ENCODE measurements at places on chromosomes 3 and 15. TPM values are rescaled to one million over a fixed set of nuclear protein-coding genes. Genes with fewer than 3 reads are reported as not detected.
A peak's percentile ranks its signal among the peaks of the same experiment; 100 is the strongest.

- DNase-seq, result no peak
These were observed 83.4 kb downstream of the CCK start for GRCh38 chr3:42182555-42182954.

- no peak for DNase-seq
These were observed 217.9 kb downstream of the THSD4 start for GRCh38 chr15:71333136-71333700.

DNA sequence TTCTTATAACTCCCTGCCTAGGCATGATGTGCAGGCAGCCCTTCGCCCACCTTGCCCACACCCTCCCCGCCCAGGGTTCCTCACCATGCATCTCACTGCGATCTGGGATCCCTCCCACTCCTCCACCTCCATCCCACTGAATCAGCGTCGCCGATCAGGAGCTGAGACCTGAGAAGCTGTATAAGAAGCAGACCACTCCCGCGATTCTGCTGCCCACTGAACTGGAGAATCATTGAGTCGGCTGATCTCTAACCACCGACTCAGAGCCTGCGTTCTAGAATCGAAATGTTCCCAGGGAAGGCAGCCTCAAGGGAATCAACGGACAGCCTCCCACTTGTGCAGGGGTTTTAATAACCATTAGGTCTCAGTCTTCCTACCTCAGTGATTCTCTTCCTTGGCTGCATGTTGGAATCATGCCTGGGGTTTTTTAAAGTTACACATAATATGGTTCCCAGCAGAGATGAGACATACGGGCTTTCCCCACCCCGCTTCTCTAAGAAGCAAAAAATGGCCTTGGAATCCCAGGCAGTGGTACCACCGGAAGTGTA lies 60.2 kb downstream of the TMEM44 start:
- peak; percentile 66 for DNase-seq

DNA sequence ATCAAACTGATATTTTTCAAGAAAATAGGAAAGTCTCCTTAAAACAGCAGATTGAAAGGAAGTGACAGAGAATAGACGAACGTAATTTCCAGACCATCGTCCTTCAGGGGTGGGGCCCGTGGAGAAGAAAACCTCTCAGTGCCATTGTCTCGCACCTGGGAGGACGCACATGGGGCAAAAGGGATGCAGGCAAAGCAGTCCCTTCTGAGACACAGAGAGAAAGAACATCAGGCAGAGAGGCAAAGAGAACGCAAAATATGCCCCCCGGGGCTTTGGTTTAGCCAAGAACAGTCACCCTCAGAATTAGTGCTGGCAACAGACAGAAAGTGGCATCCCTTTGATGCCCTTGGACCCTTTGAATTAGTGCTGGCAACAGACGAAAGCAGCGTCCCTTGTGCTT lies 37.0 kb downstream of the MUC20 start:
- no peak for DNase-seq

- no peak for DNase-seq
These were observed 29.8 kb downstream of the NGRN start for GRCh38 chr15:90295270-90295648.

DNA sequence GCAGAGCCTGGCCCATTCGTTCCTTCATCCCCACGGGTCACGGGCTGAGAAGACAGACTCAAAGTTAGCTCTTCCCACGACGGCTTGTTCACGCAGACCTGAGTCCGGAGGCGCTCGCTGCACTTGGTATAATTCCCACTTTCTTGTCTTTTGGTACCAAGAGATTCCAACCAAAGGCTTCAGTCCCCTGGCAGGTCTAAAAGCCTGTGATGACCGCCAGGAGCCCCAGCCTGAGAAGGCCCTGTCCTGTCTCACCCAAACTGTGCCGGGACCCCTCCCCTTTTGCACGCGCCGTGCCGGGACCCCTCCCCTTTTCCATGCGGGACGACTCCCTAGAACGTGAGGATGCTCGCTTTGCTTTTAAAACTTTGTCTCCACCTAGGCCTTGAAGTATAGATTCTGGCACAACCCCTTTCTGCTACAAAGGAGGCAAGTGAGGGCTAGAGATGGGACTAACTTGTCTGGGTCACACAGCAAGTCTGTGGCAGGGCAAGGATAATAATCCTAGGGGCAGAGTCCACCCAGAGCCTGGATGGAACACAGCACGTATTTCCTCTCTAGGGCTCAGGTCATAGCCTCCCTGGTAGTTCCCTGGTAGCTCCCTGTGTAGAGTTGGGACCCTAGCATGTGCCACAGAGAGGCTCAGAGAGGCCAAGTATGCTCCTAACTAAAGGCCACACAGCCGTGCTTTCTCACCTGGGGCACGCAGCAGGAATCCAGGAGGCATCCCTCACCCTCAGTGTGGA lies 211.3 kb downstream of the XXYLT1 start:
- DNase-seq, result no peak

GRCh38 chr3:72848703-72849081 lies 447 bp upstream of the SHQ1 start:
- no peak for DNase-seq

- DNase-seq, result no peak
These were observed 2.8 kb downstream of the PLXNB1 start for GRCh38 chr3:48426944-48427629.

- no peak for DNase-seq
These were observed 563.5 kb downstream of the PDCD6IP start for GRCh38 chr3:34361921-34362320.

DNA sequence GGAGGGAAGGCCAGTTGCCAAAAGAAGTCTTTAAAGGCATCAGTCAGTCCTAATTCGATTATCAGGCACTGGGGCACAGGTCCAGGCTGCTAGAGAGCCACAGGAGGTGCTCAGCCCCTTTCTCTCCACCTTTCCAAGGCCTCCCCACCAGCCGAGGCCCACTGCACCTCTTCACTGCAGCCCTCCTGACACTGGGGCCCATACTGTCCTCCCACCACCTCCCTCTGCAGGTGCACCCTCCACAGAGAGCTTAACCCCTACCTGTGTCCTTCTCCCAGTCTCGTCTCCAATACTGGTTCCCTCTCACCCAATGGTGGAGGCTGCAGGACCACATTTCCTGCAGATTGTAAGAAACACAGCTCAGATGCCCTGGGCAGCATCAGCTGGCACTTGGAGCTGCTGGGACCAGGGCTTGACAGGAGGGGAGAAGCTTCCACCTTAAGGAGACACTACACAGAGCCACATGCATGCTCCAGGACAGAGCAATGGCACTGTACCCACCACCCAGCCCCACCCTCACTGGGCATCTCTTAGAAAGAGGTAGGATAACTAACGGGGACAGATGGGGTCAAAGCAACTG lies 81.6 kb upstream of the PRR20G start:
- DNase-seq, result no peak

- peak; percentile 61 for DNase-seq
These were observed at the start of gene CMTM8 for GRCh38 chr3:32238453-32239306. TSS of gene CMTM8 (plus strand) at chr3:32238680. CDS start at chr3:32238973, 293 bp downstream.

DNA sequence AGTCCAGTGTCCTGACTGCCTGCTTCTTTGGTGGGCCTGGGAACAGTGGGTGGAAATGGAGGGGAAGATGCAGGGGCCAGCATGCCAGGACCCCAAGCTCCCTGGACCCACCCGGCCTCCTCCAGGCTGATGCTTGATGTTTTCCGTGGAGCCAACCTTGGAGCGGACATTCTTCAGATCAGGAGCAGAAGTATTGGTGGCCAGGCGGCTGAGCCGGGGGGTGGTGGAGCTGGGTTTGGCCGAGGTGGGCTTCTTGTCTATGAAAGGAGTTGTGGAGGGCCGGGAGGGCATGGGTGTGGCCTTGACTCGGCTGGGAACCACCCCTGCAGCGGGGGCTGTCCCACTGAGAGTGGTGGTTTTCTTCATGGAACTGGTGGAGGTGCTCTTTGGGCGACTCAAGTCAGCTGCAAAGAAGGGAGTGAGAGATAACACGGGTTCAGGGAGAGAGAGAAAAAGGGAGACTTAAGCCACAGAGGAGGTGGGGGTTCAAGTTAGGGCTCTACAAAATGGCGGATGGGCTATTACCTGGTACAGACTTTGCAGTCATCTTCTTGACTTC lies 67.8 kb downstream of the DHX30 start:
- no peak for DNase-seq

DNA sequence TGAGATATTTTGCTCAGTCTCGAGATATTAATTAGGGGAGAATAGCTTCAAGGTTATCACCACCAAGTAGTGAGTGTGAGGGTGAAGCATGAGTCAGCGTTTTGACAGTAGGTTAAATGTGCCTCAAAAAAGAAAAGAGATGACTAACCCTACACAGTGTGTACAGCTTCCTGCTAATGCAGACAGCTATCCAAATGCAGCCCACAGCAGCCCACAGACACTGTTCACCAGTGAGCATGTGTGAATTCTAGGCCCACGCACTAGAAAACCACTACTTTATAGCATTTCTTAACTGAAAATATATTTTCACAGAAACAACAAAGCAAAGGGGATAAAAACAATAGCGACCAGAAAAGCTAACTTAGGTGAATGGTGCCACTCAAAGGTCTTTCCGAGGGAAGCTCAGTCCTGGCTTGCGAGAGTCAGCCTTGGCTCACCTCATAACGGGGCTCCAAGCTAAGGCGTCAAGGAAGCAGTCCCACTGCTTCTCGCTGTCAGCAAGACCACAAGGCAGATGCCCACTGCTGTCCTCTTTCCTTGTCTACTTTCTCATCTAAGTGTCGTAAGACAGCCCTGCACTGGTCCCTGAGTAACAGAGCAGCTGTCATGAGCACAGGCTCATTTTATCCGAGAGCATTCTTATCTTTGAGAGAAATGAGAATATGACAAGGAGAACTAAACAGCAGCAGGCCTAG lies 47.6 kb downstream of the TXNRD3 start:
- peak; percentile 21 for DNase-seq

GRCh38 chr15:78257681-78258080 lies 6.7 kb upstream of the DNAJA4 start:
- DNase-seq, result no peak

GRCh38 chr3:19645093-19645492 lies 288.9 kb downstream of the EFHB start:
- DNase-seq, result peak; percentile 23

DNA sequence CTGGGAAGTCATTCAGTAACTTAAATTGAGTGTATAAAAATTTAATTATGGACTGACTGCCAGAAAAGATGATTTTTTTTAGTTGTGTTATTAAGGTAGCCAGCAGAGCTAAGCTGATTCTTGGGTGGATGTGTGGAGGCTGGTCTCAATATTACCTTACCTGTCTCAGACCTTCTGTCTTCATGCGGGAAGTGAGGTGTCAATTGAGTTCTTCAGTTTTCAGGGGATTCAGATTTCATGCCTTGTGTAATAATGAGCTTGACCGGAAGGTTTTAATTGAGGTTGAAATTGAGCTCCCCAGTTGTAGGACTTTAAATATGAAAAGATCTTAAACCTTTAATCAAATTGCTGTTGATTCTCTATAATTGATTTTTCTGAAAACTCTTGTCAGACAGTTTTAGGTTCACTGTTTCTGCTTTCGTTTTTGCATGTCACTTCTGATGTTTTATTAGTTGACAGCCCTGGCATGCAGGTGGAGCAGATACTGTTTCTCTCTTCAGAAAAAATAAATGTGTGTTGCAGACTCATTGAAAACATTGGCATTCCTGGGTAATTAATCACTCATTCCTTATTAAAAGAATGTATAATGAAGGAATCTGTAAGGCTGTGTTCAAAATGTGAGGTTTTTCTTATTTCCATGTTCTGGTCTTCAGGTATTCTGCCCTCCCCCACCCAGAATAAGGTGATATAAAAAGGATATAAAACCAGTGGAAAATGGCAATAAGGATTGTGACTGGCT lies 54.5 kb downstream of the PSMD6 start:
- DNase-seq, result no peak

- DNase-seq, result no peak
These were observed 51.1 kb downstream of the SERP1 start for GRCh38 chr3:150495149-150495548.

DNA sequence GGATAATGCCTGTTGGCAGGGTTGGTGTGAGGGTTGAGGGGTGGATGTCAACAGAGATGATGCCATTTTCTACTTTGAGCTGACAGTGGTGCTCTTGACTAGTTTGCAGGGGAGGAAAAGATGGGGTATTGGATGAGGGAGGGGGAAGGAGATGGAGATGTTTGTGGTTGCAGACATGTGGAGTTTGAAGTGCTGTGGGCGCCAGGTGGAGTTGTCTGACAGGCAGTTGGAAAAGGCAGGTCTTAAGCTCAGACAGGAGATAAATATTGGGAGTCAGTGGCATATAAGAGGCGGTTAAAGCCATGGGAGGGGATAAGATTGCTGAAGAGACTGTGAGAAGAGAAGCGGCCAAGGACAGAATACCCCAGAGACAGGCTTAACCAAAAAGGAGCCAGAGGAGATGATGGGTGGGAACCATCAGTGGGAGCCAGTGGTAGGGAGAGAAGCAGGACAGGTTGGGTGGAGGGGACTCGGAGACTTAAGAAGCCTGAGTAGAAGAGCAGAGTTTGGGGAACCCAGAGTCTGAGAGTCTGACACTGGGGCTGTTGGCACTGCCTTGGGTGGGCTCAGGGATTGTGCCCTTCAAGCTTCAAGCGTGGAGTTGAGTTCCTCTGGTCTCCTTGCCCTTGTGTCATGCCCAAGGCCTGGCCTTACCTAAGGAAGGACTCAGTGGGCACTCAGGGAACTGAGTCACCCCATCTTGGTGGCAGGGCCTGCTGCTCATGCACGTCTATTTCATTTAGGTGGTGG lies 13.9 kb downstream of the COPG1 start:
- DNase-seq, result no peak

- DNase-seq, result peak; percentile 73
These were observed 579.4 kb upstream of the TBL1XR1 start for GRCh38 chr3:177776661-177777101.

GRCh38 chr3:94185753-94186152 lies 122.9 kb downstream of the NSUN3 start:
- peak; percentile 17 for DNase-seq

GRCh38 chr3:140753865-140754754 lies 76.2 kb downstream of the TRIM42 start:
- DNase-seq, result peak; percentile 10

DNA sequence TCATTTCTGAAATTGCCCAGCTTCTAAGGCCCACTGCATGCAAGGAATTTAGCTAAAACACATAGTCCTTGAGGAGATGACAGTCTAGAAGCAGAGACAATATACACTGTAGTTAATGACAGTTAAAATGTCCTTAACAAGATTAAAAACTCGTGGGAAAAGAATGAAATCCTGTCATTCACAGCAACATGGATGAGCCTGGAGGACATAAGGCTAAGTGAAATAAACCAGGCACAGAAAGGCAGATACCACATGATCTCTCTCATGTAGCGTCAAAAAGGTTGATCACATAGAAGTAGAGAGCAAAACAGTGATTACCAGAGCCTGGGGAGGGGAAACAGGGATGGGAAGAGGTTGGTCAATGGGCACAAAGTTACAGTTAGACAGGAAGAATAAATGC lies 36.3 kb upstream of the GOLGA8J start:
- no peak for DNase-seq

GRCh38 chr3:172226831-172227230 lies 187.5 kb downstream of the FNDC3B start:
- DNase-seq, result no peak

Gene MME
- total RNA-seq, result 37.0 TPM

Gene SAMD7
- total RNA-seq, result not detected

Gene SH2D7
- total RNA-seq, result not detected

Gene VILL
- not detected for total RNA-seq

Gene ATP10A
- total RNA-seq, result not detected

Gene OXTR
- 0.63 TPM for total RNA-seq

Gene LRTM1
- not detected for total RNA-seq

Gene ISL2
- total RNA-seq, result not detected

Gene SERPINI2
- total RNA-seq, result not detected

Gene LNP1
- total RNA-seq, result 1.2 TPM

Gene PLA2G4E
- total RNA-seq, result 0.12 TPM

Gene GRK7
- total RNA-seq, result not detected
